Dermis microvascular lymphatic vessel endothelial cell (primary cell): ENCODE measurements at places on chromosomes 11 and 22. TPM values are rescaled to one million over a fixed set of nuclear protein-coding genes. Genes with fewer than 3 reads are reported as not detected.

P2RX6 gene
- under 0.01 TPM in 1 of 2 replicates, not detected in the other for total RNA-seq

DNA sequence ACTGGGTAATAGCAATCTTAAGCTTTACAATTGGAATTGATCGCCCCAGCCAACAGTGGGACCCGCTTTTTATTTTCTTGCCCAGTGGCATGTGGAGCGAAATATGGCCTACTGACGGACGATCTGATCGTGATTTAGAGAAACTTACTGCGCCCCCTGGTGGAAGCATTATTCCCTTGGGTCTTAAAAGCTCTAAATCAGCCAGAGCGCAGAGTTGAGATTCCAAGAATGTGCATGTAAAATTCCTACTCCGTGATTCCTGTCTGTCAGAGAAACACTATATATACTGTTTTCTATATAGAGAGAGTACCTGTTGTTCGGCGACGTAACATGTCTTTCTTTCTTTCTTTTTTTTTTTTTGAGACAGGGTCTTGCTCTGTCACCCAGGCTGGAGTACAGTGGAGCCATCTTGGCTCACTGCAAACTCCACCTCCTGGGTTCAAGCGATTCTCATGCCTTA is 3.7 kb upstream of the DPF2 start:
- peak; percentile 95 for DNase-seq

MS4A6E gene
- total RNA-seq: not detected in 2 replicates

DNA sequence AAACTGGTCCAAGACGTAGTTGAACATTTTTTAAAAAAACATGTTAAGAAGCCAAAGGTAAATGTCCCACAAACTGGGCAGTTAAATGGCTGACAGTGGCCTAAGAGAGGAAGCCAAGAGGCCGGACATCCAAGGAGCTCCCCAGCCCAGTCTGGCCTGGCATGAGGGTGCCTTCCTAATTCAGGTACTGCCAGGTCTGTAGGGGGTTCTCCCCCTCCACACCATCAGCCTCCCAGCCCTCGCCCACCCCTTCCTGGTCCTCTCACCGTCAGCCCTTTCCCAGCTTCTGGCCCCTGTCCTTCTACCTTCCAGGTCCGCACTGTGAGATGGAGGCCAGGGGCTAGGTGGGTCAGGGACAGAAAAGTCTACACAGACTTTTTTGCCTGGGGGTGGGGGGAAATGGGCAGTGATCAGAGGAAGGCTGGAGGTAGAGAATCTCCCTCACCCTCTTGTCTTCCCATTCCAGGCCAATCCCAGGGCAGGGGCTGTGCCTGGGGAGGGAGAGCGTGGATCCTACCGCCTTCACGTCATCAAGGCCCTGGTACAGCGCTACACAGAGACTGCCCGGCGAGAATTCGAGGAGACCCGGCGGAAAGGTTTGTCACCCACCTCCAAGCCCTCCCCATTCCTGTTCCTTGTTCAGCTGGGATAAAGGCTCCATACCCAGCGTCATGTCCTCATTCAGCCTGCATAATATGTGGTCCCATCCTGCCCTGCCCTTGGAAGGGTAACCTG is 6.0 kb downstream of the ART5 start:
- no peak for DNase-seq

DNA sequence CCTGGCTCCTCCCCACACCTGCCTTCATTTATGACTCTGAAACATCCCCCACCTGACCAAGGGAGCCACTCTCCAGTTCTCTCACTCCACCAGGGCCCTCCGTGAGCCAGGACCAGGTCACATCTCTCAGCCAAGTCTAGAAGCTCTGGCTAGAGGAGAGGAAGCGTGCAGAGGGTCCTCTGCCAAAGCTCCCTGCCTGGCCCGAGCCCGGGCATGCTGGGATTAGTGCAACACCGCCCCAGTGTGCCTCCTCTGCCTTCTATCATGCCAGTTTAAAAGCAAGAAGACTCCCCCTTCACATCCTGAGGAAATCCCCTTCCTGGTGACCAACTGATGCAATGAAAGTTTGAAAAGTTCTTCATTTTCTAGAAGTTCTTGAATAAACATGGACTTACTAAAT is 23.5 kb downstream of the TP53AIP1 start:
- DNase-seq: no peak

GRCh38 chr11:2994336-2994730 is 2.2 kb upstream of the NAP1L4 start:
- no peak for DNase-seq

OR10A2 gene
- not detected in 2 replicates for total RNA-seq

DNA sequence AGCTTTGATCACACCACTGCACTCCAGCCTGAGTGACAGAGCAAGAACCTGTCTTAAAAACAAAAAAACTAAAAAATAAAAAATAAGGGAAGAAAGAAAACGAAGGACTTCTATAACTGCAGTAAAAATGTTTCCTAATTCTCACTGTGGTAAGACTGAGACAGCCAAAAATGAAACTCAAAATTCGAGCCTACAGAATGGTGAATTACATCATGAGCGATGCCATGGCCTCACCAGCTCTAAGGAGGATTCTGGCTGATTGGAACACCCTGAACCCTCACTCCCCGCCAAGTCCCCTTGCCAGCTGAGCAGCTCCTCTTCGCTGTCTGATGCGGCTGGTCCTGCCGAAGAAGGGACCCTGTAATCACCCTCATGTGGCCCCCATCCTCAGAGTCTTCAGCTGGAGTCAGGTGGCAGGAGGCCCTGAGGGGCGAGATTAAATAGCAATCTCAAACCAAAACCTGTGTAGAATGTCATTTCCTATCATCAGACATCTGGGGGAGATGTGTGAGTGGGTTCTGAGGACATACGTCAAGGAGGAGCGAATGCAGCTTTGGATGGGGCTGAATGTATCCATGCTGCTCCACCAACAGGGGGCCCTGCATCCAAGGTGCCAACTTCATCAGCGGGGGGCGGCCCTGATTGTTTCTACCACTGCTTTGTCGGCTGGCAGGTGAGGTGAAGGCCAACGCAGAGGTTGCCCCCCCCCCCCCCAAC is 29.2 kb downstream of the PDGFB start:
- no peak for DNase-seq

LINC01488 gene
- under 0.01 TPM in 1 of 2 replicates, not detected in the other for total RNA-seq

MOV10L1 gene
- 22.7 and 44.1 TPM in 2 replicates for total RNA-seq

DNA sequence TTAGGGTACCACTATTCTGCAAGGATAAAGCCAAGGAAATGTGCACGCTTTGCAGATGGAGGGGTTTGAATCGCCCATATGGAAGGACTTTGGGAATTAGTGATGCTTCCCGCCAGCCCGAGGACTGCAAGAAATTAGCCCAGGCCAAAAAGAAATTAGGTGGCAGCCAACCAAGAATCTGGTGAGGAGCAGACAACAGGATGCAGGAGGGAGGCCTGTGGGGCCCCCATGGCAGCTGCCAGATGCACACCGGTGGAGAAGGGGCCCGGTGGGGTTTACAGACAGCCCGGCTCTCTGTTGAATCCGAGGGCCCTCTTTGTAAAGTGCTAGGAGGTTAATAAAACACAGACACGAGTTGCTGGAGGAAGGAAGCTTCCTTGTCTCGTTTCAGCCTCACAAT is 73.5 kb downstream of the TIMP3 start:
- no peak for DNase-seq

GRCh38 chr11:2796508-2797113 is 89.0 kb downstream of the CDKN1C start:
- DNase-seq: no peak

APLNR gene
- 0.90 and 1.0 TPM in 2 replicates for total RNA-seq

DEFB108B gene
- total RNA-seq: not detected in 2 replicates

P2RX3 gene
- not detected in 2 replicates for total RNA-seq

GRCh38 chr11:44096360-44097185 is 1.1 kb downstream of the EXT2 start:
- DNase-seq: peak; percentile 53

OR6X1 gene
- not detected in 2 replicates for total RNA-seq

GRCh38 chr11:114479331-114479730 is 40.1 kb downstream of the REXO2 start:
- DNase-seq: no peak

- DNase-seq: no peak
Observed at GRCh38 chr11:109302591-109303334, 119.2 kb upstream of the C11orf87 start.

- DNase-seq: no peak
Observed at GRCh38 chr11:101907815-101908214, 7.0 kb upstream of the CEP126 start.
